ENCODE measurements at places on chromosomes 7 and 10.

DNA sequence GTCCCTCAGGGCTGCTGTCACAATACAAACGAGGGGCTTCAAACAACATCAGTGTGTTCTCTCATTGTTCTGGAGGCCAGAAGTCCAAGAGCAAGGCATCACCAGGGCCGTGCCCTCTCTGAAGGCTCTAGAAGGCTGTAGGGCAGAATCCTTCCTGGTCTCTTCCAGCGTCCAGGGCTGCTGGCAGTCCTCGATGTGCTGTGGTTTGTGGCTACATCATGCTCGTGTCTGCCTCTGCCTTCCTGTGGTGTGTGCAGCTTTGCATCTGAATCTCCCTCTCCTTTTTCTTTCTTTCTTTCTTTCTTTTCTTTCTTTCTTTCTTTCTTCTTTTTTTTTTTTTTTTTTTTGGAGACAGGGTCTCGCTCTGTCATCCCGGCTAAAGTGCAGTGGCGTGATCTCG lies 103.5 kb downstream of the INSYN2A start:
- DNase-seq, result no peak

DNA sequence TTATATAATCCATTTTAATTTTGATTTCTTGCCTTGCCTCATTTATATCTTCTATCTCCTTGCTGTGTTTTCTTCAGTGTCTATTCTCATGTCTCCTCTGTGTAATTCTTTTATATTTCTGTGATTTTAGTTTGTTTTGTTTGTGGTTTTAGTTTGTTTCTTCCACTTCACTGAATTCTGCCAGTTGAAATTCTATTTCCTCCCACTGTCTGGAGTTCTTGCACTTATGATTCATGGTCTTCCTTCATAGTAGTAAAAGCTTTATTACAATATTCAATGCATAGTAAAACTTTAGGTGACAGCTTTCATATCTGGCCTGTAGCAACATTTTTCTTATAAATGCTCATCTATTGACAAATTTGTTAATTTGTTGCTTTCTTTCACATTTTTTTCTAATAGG lies 113.3 kb downstream of the MAGI2 start:
- no peak for DNase-seq

GRCh38 chr7:129366-130221 lies 62.8 kb upstream of the FAM20C start:
- no peak for DNase-seq

DNA sequence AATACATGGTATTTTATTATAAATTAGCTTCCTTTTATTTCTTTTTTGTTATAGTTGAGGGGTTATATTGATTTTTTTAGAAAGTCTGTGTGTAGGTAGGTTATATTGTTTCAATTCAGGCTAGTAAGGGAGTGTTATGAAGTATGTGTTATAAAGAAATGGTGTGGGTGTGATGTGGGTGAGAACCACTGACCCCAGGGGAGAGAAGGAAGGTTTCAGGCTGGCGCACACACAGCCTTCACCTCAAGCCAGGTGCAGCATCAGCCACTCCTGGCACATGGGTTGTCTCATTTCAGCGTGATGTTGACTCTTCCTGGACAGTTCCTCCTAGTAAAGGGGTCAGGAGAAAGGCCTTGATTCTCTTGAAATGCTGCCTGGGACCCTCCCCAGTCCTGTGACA lies 291.3 kb downstream of the POU6F2 start:
- no peak for DNase-seq

DNA sequence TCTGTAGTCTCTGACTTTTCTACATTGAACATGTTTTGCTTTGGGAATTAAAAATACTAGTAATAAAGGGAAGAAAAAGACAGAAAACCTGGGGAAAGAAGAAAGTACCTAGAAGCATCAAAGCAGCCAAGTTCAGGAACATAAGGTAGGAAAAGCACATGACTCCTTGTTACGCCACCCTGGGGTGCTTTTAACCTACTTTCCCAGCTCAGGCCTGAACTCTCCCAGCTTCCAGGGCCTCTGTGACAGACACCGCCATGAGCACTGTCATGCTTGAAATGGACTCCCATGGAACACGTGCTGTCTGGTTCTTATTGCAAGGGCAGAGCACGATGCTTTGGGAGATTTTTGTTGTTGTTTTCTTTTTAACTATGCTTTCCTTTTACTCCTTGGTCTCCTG lies 11.4 kb downstream of the ACTR1A start:
- DNase-seq, result no peak

DNA sequence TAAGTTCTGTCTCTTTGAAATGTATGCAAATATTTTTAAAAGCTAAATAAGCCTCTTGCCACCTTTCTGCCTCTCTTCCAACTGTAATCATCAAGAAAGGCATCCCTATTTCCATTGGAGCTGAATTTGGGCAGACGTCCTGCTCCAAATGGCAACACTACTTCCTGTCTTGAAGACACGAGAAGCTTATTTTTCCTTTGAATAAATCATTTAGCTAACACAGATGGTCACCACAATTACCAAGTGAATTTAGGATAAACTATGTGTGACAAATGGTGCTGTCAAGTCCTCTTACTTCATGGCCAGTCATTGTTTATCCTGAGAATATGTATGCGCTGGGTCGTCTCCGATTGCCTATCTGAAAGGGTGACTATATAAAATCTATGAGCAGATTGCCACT lies 268.0 kb downstream of the ANKRD7 start:
- DNase-seq, result no peak

DNA sequence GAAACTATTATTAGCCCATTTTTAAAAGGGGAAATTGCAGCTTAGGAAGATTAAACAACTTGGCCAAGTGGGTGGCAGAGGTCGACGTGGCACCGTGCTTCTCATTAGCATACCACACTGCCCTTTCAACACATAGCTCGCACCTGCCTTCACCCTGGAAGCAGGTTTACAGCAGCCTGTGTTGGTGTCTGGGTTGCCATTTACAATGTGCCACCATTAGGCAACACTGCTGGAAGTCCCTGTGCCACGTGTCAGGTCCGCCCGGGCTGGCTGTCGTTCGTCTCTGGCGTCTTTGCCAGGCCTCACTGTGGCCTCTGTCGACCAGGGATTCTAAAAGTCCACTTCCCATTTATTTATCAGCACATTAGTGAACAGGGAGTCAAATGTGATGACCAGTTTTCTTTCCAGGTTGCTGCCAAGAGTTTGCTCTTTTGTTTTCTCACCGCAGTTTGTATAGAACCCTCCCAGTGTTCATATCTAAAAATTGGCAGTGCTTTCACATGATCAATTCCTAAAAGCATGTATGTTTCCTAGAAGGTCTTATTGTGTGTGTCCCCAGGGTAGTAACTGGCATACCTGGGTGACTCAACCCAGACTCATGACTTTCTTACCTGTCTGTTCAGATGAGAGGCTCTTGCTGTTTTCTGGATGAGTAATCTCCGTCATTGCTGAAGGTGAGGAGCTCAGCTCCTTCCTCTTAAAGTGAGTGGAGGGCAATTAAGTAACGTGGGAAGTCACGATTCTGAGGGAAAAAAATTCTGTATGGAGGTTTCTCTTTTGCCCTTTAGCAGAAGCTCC lies 9.2 kb downstream of the INSIG1 start:
- no peak for DNase-seq

DNA sequence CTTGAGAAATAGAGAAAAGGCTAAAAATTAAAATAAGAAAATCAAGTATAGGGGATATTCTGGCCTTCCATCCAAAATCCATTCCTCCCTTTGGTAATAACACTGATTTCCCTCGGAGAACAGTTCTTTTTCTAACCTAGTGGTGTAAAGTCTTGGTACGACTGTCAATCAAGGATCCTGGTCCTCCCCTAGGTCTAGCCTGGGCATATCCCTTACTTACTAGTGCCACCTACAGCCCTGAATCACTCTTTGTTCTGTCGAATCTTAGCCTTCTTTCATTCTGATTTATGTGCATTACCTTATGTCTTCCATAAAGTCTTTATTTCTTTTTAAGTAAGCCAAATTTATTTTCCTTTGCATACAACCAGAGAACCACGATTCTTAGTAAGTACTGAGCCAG lies 298.7 kb upstream of the LRRTM3 start:
- DNase-seq, result no peak

- DNase-seq, result peak; percentile 74
Observed at GRCh38 chr7:4791738-4792536, 16.5 kb downstream of the AP5Z1 start.

DNA sequence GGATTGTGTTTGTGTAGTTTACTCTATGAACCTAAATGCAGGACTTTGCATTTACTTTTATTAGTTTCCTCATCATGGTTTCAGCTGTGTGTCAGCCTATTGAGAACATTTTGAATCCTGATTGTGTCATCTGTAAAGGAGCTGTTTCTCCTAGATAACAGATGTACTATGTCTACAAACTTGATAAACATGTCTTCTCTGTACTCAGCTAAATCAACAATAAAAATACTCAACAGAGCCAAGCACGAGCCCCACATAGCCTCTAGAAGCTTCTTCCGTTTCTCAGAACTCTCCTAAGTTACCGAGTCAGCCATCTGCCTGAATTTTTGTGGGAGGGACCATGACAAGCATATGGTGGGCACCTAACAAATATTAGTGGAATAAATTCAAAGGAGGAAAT lies 234.7 kb downstream of the SKAP2 start:
- DNase-seq, result no peak

- no peak for DNase-seq
Observed at GRCh38 chr7:154743206-154743605, 259.7 kb downstream of the PAXIP1 start.

GRCh38 chr7:33771422-33771821 lies 133.9 kb upstream of the BMPER start:
- DNase-seq, result no peak

DNA sequence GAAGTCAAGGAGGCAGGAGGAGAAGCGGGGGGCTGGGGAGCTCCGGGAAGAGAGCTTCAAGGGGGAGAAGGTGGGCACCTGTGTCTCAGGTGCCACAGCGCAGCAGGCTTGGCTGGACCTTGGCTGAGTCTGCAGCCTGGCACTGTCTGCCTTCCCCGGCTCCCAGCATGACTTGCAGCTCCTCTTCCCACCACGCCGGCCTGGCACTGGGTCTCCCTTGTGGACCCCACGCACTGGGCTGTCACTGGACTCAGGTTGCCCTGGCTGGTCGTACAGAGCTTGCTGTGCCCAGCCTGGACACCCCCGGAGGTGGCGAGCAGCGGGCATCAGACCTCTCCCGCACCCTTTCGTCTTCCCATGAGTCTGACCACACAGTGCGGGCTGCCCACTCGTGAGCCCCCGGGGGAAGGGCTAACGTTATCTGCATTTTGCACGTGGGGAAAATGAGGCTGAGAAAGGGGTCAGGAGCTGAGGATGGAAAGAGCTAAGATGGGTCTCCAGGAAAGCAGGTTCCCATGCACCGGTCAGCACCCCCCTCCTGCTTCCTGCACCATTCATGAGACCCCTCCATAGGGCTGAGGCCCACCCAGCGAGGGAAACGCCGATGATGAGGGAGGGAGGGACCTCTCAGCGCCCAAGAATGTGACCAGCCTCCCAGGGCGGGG lies 40.3 kb upstream of the PSMG3 start:
- DNase-seq, result no peak

DNA sequence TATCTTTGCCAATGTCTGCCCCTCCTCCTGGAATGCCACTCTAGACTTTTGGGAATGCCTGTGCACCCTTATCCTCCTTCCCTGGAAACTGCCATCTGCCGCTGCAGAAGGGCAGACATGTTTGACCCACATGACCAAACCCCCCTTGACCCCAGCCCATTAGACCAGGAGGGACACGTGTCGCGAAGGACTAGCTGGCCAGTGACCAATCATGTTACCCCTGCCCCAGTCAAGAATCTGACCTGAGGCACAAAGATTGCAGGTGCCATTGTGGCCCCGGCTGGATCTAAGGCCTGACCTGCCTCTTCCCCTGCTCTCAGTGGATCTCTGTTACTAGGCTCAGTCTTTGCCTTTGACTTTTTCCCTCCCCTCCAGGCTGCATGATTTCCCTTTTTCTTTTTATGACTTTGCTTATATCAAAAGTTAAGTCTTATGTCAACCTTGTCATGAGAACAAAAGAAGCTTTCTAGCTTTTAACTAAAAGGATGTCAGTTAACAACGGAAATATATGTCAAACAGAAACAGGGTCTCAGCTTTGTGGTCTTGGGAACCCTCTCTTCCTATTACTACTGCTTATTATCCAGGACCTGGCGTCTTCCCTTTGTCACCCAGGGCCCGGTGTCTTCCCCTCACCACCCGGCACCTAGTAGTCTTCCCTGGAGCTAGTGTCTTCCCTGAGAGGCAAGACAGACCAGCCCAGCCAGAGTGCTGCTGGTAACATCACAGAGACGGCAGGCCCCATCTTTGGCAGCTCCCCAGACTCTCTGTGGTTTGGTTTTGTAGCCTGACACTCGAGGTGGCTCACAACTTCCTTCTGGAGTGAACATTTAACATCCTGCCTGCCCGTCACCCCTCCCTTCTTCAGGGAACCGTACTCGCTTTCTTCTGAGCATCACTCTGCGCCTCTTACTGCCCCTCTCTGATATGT lies 24.4 kb upstream of the PPIF start:
- peak; percentile 67 for DNase-seq

- no peak for DNase-seq
Observed at GRCh38 chr7:127799535-127800305, 147.7 kb downstream of the SND1 start.

DNA sequence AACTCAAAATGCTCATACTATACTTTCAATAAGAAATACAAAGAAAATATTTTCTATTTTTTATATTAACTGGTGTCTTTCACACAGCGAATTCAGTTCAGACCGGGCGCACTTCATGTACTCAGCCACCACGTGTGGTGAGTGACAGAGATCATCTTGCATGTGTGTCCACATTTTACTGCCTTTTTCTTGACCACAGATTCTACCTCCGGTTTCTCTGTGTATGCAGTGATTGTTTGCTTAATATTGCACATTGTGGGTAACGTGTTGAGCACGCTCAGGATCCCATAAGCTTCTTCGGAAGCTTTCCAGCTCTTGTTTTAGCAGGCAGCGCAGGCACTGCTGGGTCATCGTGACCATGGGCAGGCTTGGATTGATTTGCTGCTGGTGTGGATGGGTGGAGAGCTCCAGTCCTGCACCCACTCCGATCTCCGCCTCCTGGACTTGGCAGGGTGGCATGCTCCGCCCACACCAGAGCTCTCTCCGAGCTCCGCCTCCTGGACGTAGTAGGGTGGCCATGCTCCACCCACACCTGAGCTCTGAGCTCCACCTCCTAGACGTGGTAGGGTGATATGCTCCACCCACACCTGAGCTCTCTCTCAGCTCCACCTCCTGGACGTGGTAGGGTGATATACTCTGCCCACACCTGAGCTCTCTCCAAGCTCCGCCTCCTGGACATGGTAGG lies 253.3 kb downstream of the DIP2C start:
- no peak for DNase-seq

All from stimulated activated CD4-positive, alpha-beta T cell treated with anti-CD3 and anti-CD28 coated beads, Interleukin-4, amount 100 ng/mL, for 48 hours (primary cell).